ENCODE measurements at places on chromosomes 5 and 9.

- DNase-seq, result no peak
Measured at GRCh38 chr5:168327019-168327421, 35.6 kb downstream of the WWC1 start.

GRCh38 chr5:82019342-82020138 lies 47.7 kb downstream of the ATG10 start:
- DNase-seq, result no peak

GRCh38 chr9:91301161-91301560 lies 60.6 kb downstream of the AUH start:
- DNase-seq, result no peak

GRCh38 chr5:97420646-97421045 lies 237.6 kb upstream of the RIOK2 start:
- no peak for DNase-seq

DNA sequence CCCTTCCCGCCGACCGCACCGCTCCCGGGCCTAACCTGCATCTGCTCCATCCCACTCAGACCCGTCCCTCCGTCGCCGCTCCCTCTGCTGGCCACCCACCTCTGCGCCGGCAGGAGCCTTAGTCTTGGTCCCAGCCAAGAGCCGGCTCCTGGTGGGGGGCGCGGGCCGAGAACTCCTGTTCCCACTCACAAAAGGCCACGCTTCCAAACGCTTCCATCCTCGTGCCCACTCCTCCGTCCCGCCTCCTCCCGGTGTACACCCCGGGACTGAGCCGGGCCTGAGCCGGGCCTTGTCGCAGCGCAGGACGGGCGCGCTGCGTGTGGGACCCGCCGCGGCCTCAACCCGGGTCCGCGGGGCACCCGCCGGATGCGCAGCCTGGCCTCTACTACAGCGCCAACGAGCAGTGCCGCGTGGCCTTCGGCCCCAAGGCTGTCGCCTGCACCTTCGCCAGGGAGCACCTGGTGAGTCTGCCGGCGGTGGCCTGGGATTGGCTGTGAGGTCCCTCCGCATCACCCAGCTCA lies 7.5 kb downstream of the ADAMTS13 start:
- DNase-seq, result peak; percentile 61

GRCh38 chr5:151070449-151070848 lies 10.4 kb downstream of the TNIP1 start:
- DNase-seq, result no peak

GRCh38 chr9:114281473-114282103 lies 41.3 kb upstream of the ORM1 start:
- DNase-seq, result peak; percentile 75

- DNase-seq, result no peak
Measured at GRCh38 chr5:132408965-132409364, 39.5 kb downstream of the SLC22A5 start.

DNA sequence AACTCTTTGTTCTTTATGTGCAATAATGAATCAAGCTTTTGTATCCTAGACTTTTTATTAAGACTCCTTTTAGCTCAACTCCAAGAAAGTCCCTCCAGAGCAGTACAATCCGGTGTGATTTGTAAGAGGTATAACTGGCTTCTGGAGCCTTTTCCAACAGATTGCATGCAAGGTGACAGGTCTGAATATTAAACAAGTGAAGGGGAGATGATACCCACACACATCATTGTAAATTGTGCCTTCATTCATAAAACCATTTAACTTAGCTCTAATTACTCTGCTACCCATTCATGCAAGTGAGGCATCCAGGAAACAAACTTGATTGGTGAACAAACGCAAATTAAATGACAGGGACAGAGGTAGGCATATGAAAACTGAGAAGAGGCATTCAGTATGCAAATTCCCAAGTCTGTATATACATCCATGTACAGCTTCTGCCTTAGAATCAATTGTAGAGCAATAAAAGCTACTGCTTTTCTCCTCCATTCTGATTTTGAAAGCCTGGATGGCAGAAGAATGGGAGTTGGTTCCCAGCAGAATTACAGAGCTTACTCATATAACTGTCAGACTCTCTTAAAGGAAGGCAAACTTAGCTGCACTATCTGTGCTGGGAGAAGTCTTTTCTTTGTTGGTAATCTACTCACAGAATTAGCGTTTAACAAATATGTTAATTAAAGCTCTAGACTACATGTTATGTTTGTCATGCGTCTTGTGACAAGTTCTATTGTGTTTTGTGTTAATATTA lies 261.0 kb upstream of the CDH6 start:
- DNase-seq, result no peak

DNA sequence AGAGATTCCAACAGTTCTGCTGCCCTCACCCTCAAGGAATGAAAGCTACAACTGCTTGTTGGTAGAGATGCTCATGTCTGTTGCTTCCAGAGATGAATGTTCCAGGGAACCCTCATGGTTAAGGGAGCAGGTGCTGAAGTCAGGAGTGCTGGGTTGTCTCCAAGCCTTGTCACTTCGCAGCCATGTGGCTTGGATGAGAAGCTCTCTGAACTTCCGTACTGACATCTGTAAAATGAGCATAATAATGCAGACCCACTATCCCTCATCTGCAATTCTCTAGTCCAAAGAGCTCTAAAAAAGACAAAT lies 133.3 kb upstream of the ADRA1B start:
- DNase-seq, result no peak

DNA sequence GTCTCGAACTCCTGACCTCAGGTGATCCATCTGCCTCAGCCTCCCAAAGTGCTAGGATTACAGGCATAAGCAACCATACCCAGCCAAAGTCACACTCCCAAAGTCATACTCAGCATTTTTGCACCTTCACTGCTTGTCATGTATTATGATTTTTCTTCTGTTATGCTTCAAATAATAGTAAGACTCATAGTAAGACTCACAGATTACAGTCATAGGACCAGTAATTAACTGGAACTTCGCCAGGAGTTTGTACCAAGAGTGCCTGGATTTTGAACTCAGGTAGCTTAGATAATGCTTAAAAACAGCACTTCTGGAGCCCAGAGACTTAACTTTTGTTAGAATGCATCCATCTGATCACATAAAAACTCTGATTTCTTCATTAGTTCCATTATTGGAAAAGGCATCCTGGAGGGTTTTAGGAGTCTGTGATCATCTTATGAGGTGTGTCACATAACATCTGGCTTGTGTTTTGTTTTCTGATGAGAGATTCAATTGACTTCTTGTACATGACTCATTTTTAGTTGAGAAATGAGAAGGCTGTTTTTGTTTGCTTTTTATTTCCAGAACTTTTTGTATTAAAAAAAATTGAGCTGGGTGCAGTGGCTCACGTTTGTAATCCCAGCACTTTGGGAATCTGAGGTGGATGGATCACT lies 131.5 kb downstream of the ADAMTS19 start:
- no peak for DNase-seq

- no peak for DNase-seq
Measured at GRCh38 chr9:37914701-37915358, 10.9 kb upstream of the SLC25A51 start.

DNA sequence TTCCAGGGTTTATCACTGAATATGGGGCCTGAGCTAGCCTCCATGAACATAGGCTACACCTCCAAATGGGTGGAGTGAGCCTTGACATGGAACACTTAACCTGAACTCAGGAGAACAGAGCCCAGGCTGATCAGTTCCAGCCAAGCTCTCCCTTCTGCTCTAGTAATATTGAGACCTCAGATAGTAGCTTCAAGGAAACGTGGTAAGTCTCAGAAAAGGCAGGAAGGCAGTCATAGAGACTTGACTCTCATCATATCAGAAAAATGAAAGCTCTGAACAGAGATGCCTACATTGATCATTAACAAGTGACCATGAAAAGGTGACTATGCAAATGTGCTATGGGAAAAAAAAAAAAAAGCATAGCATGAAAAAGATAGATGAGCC lies 40.5 kb upstream of the MYO10 start:
- no peak for DNase-seq

GRCh38 chr5:180358694-180359093 lies 5.6 kb upstream of the GFPT2 start:
- no peak for DNase-seq

DNA sequence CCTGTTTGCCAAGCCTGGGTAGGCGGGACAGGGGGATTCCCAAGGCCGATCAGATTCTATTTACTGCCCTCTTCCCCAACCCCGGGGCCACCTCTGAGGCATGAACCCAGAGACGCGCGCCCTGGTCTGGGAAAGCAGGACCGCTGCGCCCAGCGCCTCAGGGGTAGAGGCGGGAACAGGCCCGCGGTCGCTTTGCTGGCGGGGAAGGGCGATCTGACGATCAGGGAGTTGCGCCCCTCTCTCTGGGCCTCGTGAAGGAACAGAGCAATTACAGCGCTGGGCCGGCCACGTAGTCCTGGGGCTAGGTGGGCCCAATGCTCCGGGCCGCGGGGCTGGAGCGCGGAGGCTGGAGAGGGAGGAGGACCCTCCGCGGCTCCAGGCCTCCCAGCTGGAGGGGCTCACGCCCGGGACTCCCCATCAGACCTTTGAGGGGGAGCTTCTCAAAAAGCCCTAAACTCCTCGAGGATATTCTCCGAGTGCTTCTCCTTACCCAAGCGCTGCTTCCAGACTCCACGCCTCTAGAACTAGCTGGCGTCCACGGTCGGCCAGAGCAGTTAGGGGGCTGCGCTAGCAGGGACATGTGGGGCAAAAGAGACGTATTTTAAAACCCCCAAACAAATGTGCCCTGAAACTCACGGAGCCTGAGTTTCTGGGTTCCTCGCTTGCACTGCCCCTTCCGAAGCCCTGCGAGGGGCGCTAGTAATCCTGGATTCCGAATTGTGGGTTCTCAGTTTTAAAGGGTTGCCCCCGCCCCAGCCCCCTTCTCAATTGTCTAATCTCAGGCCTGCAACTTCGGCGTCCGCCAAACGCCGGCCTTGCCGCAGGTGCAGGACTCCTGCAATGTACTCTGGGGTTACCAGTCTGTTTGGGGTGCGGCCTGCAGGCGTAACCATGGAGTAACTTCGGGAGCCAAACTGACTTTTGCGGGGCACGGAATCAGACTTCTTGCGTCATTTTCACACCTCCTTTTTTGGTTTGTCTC lies 57.6 kb downstream of the TMEM174 start:
- no peak for DNase-seq

- no peak for DNase-seq
Measured at GRCh38 chr9:85038061-85038460, 368.5 kb downstream of the NTRK2 start.

- DNase-seq, result no peak
Measured at GRCh38 chr5:78008356-78008967, 232.3 kb upstream of the TBCA start.

DNA sequence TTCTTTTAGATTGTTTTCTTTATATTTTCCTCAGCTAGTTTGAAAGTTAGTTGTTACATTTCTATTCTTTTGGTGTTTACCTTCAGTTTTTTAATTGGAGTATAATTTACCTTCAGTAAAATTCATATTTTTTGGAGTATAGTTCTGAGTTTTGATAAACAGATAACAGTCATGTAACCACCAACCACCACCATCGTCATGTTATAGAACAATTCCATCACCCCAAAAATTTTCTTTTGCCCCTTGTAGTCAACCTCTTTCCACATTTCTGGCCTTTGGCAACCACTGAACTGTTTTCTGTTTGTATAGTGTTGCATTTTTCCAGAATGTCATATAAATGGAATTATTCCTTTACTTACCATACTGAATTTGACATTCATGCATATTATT lies 6.8 kb downstream of the RMI1 start:
- no peak for DNase-seq

DNA sequence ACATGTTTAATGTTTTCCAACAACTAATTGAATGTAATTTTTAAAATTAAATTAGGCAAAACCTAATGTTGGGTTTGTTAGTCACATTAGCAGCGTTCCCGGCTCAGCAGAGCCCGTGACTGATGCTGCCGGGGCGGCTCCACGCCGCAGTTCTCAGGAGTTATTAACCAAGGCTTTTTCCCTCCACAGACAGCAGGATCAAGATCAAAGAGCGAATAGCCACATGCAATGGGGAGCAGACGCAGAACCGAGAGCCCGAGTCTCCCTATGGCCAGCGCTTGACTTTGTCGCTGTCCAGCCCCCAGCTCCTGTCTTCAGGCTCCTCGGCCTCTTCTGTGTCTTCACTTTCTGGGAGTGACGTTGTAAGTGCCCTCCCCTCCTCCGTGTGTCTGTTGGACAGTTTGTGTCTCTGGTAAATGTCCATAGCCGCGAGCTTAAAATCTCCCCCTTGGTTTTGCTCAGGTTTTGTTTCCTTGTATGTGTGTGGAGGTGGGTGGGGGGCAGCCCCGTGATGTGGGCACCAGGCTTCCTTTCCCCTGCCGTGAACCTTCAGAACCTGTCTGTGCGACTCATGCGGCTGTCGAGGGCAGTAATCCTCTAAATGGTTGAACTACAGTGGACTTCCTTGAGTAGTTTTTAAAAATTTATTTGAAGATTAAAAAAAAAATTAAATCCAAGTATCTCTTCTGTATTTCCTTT lies 37.1 kb downstream of the TENT4A start:
- no peak for DNase-seq

DNA sequence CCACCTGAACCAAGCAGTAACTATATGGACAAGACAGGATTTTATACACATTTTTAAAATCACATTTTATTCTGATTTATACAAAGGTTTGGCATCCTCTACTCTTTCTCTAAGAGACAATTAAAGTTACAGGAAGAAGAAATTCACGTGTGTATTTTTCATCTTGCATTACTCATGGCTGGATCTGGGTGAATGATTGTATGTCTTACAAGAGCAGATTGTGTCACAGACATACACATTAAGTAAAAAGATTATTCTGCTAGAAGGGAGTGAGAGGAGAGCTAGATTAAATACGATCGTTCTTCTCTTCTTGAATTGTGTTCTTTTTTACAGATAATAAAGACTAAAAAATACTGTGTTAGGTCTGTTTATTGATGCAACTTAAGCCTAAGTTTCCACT lies 20.8 kb upstream of the CEP120 start:
- DNase-seq, result no peak

GRCh38 chr9:97910357-97910756 lies 11.9 kb downstream of the TRMO start:
- DNase-seq, result no peak

GRCh38 chr9:114611516-114612271 lies 603 bp downstream of the TMEM268 start:
- peak; percentile 67 for DNase-seq

GRCh38 chr5:95285409-95285755 lies 488 bp upstream of the MCTP1 start:
- DNase-seq, result no peak

- peak; percentile 77 for DNase-seq
Measured at GRCh38 chr5:170632985-170633234, 129.1 kb downstream of the KCNIP1 start.

GRCh38 chr9:94675008-94675881 lies 35.9 kb upstream of the FBP1 start:
- DNase-seq, result no peak

DNA sequence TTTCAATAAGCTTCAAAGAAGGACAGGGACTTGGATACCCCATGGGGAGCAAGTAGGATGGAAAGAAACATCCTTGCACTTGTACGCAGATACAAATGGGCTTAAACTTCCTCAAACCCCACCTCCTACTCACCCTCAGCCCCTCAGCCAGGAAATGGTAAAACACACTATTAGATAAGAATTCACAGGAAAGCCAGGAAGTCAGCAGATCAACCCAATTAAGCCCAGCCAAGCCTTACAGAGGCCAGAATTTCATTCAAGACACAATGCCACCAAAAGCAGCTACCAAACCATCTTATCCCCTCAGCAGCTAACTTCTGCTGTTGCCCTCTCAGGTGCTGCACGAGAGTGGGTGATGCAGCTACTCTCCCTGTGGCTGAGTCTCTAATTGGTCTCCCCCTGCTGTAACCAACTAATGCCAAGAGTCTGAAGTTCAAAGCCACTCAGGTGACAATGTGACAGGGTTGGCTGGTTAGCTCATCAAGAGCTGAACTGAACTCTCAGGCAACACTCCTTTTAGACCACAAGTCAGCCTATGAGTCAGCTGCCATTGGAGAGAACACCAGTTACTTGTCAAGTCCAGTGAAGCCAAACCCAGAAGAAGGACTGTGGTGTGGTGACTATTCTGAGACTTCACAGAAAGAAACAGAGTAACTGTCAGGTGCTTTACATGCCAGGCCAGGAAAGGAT lies 201.9 kb downstream of the ZNF608 start:
- DNase-seq, result no peak
